IPS-NIHi11 (cell line): ENCODE measurements at places on chromosomes 2 and 18.

DNA sequence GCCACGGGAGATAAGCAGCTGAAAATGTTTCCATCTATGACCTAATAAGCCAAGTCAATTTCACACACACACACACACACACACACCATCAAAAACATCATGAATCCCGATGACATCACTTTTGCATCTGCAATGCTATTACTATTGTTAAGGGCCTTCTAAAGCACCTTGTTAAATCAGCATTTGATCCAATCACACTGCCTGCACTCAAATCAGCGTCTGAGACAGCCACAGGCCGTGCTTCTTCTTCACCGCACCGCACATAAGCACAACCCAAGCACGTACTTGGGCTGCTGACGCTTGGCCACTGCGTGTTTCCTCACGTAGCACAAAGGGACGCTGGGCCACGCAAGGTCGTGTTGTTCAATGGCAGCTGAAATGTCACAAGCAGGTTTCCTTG, 15.8 kb upstream of the MTCL1 start:
- no peak for DNase-seq

DNA sequence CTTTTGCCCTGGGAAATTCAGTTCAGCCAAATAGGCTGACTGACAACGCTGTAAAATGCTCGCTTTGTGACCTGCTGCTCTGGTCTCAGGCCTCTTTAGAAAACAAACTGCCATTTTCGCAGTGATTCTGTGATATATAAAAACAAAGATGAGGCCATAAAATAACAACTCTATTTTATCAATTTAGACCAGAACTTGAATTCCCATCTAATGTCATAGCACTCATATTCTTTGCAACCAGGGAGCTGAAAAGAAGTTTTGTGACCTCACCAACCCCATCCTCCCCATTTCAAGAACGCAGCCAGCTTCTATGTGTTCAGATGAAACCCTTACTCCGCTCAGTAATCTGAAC, 40.3 kb downstream of the TCF4 start:
- DNase-seq: no peak

DNA sequence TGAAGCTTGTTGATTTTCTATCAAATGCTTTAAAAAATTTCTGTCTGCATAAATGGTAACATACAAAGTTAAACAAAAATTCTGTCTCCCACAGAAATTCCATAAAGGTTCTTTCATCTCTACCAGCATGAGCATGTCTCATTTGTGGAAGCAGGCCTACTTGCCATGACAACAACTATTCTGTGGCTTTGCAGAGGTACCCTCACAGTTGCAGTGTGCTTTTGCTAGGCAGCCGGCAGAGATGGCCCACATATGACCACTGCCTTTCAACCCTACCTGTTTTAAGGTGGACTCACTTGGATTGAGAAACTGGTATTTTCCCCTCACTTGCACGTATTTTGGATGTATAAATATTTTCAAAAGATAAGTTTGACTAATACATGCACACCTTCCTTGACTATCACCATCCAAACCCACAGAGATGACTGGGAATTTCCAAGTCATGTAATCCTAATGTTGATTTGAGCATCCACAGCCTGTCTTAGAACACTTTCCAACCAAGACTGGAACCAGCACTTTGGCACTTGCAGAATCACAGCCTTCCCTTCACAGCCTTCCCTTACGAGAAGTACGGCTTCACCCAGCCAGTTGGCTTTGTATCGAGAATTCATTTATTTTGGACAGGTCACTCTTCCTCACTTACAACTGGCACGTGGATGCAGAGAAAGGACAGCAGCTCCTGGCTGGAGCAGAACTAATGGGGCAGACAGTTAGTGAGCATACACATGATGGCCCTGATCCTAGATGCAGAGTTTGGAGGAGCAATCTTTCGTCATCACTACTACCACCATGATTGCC, 9.3 kb upstream of the FHL2 start:
- no peak for DNase-seq

- DNase-seq: no peak
Measured at GRCh38 chr2:233380995-233381637, 26.8 kb downstream of the DGKD start.

- no peak for DNase-seq
Measured at GRCh38 chr18:58692422-58693185, 21.3 kb downstream of the MALT1 start.

DNA sequence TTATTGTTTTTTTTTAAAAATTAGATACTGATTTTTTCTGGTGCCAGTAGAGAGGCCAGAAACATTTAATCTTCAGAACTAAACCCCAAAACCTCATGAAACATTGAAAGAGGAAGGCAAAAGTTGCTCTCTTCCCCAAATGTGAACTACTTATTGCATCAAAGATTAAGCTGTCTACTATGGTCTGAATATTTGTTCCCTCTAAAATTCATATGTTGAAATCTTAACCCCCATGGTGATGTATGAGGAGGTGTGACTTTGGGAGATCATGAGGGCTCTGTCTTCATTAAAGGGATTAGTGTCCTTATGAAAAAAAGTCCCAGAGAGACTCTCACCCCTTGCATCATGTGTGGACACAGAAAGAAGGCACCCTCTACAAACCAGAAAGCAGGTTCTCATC, 28.2 kb upstream of the SLC8A1 start:
- no peak for DNase-seq

GRCh38 chr2:159939946-159940345, 122.5 kb downstream of the PLA2R1 start:
- peak; percentile 24 for DNase-seq

GRCh38 chr2:873651-874580, 76.7 kb upstream of the SNTG2 start:
- DNase-seq: no peak

DNA sequence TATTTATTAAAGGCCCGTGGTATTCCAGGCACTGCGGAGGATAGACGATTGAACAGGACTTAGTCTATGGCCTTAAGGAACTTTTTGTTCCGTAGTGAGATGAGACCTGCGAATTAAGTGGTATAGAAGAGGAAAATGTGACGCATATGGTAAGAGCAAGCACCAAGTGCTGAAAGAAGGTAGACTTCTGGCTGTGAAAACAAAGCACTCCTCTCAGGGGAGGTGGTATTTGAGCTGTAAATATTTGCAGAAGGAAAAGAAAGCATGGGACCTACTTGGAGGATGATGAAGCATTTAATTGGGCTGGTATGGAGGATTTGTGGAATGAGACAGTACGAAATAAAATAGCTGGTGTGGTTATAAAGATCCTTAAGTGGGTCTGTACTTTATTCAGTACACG, 62.5 kb downstream of the GPR39 start:
- DNase-seq: no peak

DNA sequence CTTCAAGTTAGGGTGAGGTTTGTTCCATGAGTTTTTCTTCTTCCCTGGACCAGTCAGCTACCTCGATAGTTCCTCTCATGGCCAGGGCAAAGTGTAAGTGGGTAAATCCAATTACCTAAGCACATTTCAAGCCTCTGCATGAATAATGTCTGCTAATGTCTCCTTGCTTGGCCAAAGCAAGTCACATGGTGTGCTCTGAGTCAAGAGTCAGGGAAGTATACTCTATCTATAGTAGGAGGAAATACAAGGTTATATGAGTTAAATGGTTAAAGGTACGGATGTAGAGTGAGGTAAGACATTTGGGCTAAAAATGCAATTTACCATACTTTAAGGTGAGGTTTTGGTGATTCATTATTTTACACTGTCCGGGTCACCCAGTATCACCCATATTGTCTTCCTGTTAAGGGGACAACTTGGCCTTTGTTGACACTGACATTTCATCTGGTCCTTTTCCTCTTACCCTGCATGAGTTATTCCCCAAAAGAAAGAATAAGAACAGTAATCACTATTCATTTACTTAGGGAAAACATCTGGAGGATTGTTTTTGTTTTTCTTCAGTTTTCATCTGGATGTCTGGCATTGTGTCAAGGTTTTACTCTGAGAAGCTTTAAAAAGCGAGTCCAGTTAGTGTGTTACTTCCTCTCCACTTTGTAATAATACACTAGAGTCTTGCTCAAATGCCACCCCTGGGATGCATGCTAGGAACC, 405.5 kb downstream of the RND3 start:
- DNase-seq: no peak
